Activated CD8-positive, alpha-beta memory T cell treated with anti-CD3 and anti-CD28 coated beads for 48 hours (primary cell): ENCODE measurements at places on chromosomes 11 and 22.

DNA sequence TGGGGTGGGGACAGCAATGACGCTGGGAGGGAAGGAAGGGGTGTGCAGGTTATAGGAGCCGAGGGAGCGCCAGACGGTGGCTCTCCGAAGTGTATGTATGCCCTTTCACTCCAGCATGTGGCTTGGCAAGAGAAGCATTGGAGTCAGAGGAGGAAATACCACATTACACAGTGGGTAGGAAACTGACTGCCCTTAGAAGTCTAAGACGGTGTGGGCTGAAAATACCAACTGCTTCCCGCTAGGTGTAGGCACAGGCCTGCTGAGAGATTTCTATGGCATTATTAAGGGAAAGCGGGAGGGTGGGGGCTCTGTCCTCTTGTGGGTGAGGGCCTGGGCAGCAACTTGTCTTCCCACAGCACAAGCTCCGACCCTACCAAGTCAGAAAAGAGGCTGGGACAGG is 44.7 kb downstream of the CACNG2 start:
- DNase-seq = no peak

DNA sequence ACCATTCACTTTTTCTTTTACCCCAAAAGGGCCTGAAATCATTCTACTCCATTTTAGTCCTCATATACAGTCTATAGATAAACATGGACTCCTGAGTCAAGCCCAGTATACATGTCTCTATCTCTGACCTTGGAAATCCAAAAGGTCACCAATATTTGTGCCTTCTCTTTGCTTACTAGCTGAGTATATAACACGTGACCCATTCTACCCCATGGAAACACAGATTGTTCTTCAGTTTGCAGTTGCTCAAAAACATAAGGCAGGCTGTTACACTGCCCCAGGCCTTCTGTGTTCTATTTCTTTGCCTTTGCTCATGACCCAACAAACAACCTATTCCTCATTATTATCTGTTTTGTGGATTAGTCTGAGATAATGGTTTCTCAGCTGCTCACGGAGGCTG is 5.8 kb downstream of the NRIP3 start:
- DNase-seq = no peak

DNA sequence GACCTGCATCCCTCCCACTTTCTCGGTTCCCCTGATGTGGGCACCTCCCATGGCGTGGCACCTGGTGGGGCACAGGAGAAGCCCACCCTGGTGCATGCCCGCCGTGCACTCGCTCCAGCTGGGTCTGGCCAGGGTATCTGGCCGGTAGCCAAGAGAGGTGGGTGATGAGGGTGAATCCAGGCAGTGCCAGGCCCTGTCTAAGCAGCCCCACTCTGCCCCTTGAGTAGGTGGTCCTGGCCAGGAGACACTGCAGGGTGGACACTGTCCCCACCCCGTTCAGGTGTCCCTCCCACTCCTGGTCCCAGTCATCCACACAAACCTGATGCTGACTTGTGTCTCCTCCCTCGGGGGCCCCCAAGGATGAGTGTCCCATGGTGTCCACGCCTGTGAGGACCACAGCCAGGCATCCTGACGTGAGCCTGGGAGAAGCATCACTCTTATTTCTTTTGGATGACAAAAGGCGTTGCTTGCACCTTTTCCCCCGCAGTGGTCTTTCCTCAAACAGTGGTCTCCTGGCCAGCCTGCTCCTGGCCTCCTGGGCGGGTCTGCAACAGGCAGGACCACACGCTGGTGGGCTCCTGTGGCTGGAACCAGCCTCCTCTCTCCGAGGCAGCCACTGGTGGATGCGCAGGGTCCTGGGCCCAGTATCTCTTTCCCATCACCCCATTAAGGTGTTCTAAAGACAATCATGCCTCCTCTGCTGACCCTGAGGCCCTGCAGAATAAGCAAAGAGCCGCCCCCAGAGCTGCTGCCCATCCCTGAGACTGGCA is 922.3 kb downstream of the BRD1 start:
- no peak for DNase-seq

DNA sequence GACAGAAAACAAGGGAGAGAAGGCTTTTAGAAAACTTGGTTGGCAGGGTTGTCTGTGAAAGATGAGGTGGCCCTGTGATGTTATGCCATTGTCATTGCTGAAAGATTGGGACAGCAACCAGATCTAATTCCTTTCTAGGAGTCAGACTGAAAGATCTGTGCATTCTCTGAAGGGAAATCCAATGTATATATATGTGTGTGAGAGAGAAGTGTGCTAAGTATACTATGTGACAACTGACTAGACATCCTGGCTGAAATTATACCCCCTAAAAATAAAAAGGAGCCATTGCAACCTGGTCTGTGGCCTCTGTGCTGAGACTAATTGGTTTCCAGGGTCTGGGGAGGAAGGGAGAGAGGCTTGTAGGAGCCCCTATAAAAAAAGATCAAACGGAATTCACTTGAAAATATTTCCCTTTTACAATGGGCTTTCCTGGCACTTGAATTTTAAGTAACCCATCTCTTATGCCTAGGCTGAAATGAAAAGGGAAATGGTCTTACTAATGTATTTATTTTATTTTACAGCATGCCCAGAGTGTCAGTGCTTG is 1.2 kb upstream of the MPPED2 start:
- no peak for DNase-seq

DNA sequence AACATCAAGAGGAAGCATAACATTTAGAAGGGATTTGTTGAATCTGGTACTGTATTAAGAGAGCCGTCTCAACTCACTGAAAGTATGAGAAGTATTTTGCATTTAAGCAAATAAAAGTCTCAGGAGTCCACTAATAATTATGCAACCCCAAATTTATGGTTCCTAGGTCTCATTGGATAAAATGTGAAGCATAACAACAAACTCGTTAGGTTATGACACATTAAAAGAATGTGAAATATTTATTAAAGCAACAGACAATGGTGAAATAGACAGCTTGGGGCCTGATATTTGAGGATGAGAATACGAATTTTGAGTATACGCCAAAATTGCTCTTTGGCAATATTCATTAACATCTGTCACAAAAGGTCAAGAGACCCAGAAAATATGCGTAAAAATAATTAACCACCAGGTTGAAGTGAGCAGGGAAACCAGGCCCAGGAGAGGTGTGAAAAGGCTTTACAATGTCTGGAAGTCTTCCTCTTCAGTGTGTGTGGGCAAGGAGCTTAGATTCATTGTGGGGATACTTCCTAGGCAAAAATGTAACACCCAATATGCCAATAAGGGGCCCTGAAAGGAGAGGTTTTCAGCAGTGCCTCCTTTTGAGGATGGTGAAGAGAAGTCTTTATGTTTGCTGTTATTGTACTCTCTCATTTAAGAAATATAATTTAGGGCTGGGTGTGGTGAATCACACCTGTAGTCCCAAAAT is 89.2 kb downstream of the FDX1 start:
- no peak for DNase-seq

DNA sequence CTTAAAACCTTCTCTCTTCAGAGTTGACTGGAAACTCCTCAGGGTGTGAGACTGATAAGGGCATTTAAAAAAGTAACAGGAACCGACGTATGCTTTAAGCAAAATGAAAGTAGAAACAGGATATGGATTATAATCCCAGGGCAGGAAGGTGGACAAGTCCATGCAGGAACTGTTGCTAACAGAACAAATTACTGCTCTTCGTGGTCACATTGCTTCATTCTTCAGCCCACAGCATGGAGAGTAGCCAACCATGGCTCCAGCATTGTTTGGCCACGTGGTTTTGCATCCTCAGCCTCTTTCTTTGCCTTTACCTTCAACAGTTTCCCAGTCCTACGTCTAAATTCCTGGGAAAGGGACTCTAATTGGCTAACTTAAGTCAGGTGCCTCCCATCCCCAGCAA is 563.1 kb upstream of the ISX start:
- DNase-seq = no peak

DNA sequence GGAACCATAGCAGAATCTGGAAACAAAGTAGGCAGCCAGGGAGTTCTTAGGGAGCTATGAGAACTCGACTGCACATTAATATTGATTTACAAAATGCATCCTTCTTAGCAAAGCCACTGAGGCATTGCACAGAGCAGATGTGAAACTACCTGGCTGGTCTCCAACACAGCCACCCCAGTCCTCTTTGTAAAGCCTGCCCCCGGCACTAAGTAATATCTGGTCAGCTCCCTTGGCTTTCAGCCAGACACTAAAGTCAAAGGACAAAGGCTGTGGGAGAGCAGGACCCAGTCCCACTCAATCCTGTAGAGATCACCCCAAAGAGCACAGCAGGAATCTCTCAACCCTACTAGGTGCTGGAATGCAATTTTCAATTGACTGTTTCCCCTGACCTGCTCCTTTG is 12.8 kb downstream of the XRRA1 start:
- DNase-seq = no peak

DNA sequence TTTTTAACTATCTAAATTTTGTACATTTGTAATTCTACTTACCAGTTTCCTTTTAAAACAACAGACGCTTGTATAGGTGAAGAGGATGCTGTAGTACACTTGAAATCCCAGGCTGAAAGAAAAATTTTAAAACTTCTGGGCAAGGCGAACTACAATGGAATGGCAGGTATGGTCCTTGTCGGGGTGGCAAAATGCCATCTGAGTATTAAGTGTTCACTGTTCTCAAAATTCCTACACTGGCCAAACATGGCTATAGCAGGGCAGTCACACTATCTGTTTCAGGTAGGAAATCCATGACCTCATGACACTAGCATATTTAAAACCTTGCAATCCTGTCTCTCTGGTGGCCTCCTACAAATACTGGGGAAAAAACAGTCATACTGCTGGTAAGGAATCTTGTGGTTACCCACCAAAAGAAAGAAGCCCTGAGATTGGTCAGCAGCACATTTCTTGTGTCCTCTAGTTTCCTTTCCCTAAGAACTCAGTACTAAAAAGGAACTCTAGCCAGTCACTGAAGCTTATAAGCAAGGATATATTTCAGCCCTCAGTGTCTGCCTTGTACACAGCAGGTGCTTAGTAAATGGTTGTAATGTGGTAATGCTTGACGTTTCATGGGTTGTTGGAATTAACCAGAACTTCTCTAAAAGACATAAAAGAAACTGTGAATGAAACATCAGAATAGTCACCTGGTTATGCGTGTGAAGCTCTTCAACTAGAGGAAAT is 5.2 kb upstream of the ZC3H12C start:
- DNase-seq = no peak

GRCh38 chr22:20295262-20296064 is 24.4 kb downstream of the DGCR6L start:
- no peak for DNase-seq

GRCh38 chr11:71153005-71153390 is 99.4 kb downstream of the SHANK2 start:
- no peak for DNase-seq

- DNase-seq = no peak
Measured at GRCh38 chr22:37862570-37863325, 13.5 kb downstream of the EIF3L start.

DNA sequence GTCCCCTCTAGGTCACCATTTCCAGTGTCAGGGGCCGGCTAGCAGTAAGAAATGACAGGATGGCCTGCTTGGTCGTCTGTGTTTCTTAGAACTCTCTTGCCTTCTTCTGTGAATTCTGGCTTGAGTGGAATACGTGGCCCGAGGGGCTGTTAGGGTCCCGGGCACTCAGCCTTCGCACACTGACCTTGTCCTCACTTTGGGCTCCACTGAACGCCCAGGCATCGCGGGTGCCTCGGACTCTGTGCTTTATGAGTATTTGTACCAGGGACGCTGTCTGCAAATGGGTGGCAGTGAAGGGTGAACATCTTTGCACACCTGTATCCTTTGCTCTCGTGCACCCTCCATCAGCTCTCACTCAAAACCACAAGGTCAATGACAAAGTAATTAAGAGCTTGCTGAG is 123.4 kb upstream of the ANO1 start:
- DNase-seq = no peak

- no peak for DNase-seq
Measured at GRCh38 chr11:58744988-58745704, 13.4 kb upstream of the GLYAT start.

DNA sequence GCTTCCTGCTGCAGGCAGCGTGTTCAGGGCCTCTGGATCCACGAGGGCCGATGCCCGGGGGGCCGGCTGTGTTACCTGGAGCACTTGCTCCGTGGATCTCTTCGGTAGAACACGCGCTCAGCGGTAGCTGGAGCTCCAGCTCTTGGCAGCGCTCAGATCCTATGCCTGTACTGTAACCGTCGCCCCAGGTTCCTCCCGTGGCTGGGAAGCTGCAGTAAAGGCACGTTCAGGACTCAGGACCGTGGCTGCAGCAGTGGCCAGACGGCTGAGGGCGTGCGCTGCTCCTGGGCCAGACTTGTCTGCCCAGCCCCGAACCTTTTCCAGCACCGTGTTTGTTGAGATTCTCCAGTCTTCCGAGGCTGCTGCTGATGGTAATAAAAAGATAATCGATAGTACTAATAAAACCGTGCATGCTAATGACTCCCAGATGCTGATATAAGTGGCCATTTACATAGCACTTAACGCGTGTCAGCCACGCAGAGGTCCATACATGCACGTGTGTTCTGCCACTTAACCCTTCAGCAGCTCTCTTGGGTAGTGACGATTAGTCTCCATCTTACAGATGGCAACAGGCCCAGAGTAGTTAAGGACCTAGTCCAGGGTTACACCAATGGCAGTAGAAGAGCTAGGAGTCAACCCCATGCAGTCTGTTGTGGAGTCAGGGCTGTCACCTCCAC is 1.4 kb downstream of the MOV10L1 start:
- DNase-seq = no peak

GRCh38 chr22:30396871-30397655 is at the start of gene SEC14L2:
Gene SEC14L2, plus strand, starts transcription at chr22:30397018. Its CDS starts 99 bp downstream, at chr22:30397117.
- no peak for DNase-seq

GRCh38 chr11:72613977-72614376 is 60.2 kb downstream of the PDE2A start:
- no peak for DNase-seq

DNA sequence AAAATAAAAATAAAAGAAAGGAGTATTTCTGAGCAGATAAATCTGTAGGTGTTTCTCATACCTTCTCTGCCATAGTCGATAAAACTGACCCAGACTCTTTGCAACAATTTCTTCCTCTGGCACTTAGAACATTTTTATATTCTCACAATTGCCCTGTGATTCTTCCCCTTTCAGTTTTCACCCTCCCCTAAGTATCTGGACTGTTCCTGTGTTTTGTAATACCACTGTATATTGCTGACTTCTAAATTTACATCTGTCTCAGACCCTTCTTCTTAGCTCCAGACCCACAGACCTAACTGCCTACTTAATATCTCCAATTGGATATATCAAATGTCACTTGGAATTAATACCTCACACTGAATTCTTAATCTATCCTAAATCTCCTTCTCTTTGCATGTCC is 133.4 kb upstream of the DDI1 start:
- DNase-seq = no peak

DNA sequence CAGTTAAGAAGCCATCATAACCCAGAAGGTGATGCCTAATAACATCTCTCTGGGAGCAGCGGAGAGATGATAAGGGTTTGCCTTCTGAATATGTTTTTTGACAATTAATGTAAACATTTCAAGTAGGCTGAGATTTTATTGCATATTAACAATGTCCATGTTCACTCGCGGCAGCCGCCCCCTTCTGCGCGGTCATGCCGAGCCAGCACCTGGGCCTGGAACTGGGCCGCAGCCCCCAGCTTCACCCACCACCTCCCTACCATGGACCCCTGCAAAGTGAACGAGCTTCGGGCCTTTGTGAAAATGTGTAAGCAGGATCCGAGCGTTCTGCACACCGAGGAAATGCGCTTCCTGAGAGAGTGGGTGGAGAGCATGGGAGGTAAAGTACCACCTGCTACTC is 4.3 kb upstream of the SAA1 start:
- DNase-seq = no peak
